ENCODE measurements at places on chromosomes 7 and 10. TPM values are rescaled to one million over a fixed set of nuclear protein-coding genes. Genes with fewer than 3 reads are reported as not detected.

- no peak for DNase-seq
Measured at GRCh38 chr7:78510580-78511188, 712.1 kb downstream of the PHTF2 start.

- no peak for DNase-seq
Measured at GRCh38 chr7:44108768-44109750, 4.9 kb downstream of the AEBP1 start.

DNA sequence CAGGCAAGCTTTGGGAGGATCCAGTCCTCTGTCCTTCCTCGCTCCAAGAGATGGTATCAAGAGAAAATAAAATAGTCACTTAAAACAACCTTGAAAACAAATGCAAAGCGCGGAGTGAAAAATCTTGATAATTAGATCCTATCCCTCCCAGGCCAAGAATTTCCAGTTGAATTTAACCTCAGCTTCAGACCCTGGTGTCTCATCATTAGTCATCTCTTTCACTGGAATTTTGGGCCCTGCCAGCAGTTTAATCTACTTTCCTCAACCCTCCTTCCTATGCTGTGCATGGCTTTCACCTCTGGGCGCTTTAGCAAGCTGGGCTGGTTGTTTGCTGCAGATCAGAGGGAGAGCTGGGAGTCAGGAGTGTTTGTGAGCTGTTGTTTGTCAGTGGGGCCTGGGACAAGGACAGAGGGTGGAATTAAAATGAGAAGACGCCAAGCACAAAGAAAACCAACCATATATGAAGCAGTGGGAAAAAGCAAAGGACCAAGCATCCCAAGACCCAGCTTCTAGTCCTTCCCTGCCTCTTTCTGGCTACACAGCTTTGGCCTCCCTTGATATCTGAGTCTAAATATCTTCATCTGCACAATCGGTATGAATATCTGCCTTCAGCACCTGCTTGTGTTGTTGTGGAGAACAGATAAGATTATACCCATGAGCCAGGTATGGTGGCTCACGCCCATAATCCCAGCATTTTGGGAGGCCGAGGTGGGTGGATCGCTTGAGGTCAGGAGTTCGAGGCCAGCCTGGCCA is 13.5 kb downstream of the MYOF start:
- DNase-seq = no peak

The TRIM8 gene
- polyA plus RNA-seq = 134 TPM

DNA sequence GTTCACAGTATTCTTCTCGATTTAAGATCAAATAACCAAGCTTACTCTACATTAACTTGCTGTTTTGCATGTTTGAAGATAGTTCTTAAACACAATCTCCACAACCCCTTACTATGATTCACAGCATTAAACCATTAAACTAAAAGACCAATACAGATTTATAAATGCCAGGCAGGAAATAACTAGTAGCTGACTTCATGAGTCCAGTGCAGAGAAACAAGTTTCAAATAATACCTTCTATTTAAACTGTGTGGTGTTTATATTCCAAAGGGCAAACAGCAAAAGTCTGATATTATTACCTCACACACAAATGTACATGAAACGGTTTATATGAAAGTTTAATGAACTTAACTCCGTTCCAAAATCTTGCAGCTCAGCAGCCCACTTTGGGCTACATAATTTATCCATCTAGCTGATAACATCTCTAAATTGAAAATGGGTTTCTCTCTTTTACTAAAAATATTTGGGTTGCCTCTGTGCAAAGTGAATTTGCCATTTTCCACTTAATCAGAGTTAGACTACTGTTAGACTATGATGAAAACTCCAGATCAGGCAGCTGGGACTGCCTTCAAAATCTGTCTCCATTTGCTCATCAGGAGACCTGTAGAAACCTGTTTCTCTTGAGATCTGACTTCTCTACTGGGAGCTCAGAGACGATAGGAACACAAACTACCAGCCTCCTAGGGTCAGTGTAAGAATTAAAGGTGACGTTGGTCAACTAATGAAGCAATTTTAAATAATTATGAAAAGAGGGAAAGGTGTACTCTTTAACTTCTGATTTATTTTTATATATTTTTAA is 287.3 kb downstream of the FZD1 start:
- no peak for DNase-seq
